ENCODE measurements at places on chromosomes 16 and 17.

DNA sequence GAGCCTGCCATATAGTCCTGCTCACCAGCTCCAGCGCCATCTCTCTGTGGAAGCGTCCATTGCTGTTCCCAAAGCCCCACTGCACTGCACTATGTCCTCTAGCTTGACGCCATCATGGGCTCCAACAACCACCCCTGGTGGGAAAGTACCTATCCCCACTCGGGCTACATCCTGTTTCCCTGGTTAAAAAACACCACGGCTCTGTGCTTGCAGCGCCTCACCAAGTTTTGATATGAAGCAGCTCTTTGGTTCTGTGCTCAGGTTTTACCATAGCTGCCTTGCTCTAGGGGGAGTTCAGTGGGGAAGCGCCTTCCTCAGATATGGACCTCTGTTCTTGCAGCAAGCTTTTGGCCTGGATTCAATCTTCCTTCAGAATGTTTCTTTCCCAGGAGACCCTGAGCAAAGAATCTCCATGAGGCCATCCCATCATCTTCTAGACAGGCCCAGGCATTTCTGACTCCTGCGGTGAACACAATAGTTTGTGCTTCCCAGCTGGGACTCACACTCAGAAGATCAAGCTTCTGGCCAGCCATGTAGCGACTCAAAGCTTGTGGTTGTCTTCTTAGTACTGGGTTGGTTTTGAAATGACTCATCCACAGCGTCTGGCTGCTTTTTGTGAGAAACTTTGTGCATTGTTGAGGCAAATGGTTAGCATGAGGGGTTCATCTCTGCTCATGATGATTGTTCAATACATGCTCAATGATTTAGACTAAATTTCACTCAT, 39.5 kb downstream of the DYNLRB2 start:
- no peak for DNase-seq

DNA sequence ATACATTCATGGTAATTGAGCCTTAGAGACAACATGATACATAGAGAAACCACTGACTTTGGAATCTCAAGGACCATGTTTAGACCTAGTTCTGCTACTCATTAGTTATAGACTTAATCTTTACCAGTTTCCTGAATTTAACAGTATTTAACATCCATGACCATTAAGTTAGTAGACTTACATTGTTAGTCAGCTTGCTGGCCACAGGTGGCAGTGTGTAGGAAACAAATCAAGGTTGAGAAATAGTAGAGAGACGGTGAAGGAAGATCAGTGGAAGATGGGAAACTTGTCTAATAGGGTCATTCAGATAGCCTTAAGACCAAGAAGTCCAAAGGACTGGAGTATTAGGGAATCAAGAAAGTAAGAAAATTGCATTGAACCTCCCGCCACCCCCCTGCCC, 31.0 kb downstream of the OMG start:
- DNase-seq = no peak

DNA sequence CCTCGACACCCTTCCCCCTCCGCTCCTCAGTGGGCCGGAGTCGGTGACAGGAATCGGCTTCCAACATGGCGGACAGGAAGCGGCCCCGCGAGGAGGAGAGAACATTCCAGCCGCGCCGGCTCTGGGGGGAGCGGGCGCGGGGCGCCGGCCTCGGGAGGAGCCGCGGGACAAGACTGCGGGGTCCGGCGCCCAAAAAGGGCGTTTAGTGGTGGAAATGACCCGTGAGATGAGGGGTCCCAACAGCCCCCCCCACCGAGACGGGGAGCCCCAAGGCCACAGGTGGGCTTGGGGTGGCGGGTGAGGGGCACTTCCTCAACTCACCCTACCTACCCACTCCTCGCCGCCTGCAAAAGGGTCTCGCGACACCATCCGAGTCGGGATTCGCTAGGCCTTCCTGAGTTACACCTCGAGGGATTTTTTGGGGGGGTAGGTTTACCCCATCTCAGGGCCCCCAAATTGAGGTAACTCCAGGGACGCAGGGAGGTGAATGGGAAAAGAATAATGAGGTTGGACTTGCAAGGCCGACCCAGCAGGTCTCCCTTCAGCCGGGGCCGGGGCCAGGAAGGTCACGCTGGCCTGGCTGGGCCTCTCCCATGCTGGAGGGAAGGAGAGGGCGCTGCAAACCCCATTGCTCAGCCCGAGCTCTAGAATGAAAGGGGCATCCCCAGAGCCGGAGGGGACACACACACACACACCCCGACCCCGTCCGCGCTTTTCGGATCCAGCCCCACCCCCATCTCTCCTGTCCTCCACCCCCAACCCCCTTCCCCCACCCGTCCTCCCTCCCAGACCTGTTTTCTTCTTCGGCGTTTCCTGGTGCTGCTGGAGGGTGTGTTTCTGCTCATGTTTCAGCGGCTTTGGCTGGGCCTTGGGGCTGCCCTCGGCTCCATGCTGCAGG, 707 bp downstream of the NUFIP2 start:
- no peak for DNase-seq

DNA sequence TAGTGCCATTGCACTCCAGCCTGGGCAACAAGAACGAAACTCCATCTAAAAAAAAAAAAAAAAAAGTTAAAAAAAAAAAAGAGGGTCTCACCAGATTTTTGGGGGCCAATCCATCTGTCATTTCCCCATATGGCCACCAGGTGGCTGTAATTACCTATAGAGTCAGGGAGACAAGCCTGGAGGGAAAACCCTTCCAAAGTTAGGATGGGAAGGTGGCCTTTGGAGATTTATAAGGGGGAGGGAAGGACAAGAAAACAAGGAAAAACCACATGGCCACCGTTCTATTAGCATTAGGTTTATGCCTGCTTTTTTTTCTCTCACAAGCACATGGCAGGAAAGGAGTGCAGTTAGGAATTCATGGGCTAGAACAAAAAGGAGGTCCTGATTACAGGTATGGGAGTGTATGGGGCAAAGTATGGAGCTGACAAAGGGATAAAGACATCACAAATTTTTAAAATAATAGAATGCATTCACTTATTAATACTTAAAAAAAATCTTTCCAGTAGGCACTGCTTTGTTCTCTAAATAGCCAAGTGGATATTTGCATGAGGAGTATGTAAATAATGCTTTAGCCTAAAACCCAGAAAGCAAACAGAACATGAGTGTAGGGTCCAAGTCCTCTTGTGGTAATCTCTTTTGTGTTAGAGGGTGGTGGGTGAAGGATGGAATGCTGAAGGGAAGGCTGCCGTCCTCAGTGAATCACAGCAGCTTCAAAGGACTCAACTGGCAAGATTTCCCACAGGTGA, 5.1 kb downstream of the CYB5D1 start:
- no peak for DNase-seq

- DNase-seq = no peak
These were observed 14.9 kb downstream of the SETD6 start for GRCh38 chr16:58530179-58530578.

- no peak for DNase-seq
These were observed 22.8 kb downstream of the GJC1 start for GRCh38 chr17:44807093-44807816.

GRCh38 chr16:13332713-13333255, 431.4 kb downstream of the SHISA9 start:
- no peak for DNase-seq
